ENCODE measurements at places on chromosomes 5 and 9.

DNA sequence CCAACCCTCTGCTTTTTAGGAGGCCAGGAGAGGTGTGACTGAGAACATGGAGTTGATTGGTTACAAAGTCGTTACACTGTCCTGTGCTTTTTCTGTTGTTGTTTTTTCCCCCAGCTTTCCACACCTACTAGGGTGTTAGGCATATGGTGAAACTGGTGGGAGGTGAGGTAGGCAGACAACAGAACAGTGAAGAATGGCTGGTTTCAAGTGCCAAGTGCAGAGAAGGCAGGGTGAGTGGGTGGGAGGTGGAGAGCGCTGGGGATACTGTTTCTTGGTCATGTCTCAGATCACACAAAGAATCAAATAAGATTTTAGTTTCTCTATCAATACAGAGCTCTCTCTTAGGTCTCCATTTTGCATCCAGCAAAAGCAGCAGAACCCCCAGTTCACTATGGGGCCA is 2.2 kb upstream of the SPTAN1 start:
- no peak for DNase-seq

GRCh38 chr9:77011973-77012821 is 7.3 kb upstream of the FOXB2 start:
- no peak for DNase-seq

DNA sequence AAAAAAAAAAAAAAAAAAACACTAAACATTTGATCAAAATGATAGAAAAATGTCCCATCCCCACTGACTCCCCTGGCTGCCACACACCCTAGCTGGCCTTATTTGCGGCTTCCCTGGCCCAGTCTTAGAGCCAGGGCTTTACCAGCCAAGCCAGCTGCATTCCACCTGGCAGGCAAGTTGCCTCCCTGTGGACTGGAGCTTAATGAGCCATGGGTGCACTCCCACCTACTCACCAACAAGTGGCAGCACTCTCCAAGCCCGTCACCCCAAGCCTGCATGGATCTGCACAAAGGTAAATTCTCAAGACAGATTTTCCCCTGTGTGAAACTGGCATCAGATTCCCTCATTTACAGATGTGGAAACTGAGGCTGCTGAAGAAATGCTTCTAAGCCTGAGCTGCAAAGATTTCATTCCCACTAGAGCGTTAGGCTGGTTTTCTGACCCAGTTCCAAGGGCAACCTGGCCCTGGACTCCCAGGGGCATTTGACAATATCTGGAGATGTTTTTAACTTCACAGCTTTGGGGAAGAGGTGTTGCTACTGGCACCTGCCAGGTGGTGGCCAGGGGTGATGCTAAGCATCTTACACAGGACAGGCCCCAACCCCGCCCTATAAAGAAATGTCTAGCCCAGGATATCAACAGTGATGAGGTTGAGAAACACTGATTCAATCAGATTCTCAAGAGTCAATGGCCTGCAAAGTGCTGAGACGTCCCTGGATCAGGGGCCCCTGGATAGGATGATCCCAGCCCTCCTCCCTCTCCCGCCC is 21.9 kb upstream of the VDAC1 start:
- DNase-seq, result peak; percentile 87

- DNase-seq, result no peak
Observed at GRCh38 chr9:114233491-114234185, 78.3 kb downstream of the COL27A1 start.

GRCh38 chr5:175374166-175374875 is 69.7 kb downstream of the DRD1 start:
- no peak for DNase-seq

GRCh38 chr5:67156976-67157583 is 39.5 kb downstream of the CD180 start:
- peak; percentile 67 for DNase-seq

DNA sequence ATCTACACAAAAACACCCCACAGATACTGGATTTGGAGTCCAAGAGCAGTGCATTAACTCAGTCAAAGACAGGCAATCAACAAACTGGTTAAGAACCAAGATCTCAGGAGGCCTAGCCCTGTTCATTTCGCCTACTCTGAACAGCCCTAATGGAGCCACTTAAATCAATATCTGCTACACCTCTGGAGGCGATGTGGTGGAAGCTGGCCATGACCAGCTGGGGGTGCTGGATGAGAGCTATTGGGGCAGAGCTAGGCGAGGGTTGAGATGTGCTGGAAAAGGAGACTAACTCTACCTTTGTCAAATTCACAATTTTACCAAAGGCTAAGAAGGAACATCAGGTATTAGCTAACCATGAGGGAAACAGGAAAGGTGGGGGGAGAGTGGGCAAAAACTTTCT is 23.3 kb upstream of the ARSB start:
- no peak for DNase-seq

DNA sequence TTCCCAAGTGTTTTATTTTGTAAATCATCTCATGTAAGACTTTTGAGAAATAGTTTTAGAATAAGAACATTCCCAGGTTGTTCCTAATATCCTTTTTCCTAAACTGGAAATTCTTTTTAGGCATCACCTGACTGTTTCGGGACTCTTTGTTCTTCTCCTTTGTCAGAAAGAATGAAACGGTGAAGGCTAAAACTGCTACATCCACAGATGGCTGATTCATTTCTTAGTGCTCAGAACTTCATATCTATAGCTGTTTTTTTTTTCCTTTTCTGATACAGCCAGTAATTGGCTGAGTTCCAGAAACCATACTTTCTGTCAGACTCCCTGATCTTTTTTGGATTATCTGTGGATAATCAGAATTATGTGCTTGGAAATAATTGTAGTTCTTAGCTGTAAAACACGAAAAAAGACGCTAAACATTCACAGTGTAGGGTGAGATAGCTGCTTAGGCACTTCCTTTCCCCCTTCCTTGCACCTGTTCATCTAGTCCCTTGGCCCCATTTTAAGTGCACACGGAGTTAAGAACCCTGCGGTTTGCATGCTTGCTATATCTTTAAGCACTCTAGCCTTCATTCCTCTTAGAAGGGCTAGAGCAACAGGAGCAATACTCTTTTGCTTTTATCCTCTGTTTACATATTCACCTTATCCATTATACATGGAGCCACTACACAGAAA is 283.9 kb downstream of the PJA2 start:
- no peak for DNase-seq

DNA sequence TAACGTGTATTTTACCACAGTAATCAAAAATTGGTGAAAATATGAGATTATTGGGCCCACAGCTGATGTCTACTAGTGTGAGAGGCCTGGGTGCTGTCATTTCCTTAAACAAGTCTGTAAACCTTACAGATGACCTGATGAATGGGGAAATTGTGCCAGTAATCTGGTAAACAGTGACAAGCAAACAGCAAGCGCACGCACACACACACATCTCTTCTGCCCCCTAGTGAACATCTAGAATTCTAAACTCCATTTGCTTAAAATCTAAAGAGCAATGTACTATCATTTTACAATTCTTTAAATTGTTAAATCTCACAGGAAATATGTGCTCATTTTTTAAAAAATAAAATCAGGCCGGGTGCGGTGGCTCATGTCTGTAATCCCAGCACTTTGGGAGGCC is 7.5 kb upstream of the RAPGEF1 start:
- no peak for DNase-seq

DNA sequence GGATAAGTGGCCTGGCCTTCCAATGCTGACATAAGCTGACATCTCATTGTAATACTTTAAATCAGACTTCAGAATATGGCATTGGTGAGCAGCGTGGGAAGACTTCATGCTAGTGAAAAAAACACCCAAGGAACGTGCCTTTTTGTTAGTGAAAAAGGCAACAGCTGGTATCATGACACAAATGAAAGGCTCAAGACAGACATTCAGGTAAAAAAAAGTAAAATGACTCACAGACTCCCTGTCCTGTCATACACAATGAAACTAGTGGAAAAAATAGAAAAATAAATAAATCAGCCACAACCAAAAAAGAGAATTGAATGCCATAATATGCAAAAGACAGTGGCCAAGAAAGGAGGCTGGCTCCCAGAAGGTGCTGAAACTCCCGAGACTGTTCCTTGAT is 24.4 kb upstream of the PPP1R2B start:
- no peak for DNase-seq

DNA sequence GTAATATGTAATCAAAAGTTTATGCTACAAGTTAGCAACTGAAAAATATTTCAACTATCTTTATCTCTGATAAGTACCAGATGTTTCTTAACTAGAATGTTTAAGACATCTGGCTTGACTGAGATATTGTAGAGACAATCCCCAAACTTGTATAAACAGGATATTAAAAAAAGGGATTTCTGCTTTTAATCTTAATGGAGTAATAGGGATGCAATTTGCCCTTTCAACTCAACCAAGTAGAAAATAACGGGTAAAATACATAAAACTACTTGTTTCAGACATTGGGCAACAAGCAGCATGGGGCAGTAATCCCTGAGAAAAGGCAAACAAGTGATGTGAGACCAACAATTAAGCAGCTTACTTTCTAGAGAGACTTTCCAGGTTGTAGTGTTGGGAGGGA is 9.4 kb upstream of the ADAMTS12 start:
- DNase-seq, result no peak

- DNase-seq, result no peak
Observed at GRCh38 chr9:23790351-23791260, 35.4 kb downstream of the ELAVL2 start.

- DNase-seq, result no peak
Observed at GRCh38 chr9:32412440-32412839, 28.0 kb downstream of the ACO1 start.

DNA sequence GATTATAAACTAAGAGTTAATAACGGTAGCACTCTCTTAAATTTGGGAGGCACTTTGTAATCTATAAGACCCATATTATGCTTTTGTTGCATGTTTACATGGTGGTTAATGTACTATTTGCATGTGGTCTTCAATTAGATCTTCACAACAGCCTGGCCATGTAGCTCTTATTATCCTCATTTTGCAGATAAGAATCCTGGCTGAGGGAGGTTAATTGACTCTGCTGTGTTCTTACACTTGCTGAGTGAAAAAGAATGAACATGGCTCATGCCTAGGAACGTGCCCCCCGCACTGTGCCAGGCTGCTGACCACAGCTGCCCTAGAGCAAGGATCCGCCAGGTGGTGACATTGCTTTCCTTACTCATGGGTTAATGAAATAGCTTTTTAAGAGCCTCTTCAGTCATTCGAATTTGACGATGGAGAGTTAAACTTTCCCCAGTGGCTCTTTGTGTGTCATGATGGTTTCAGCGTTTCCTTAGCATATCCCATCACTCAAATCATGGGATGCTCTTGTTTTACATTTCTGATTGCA is 97.9 kb downstream of the CDH6 start:
- DNase-seq, result peak; percentile 9

DNA sequence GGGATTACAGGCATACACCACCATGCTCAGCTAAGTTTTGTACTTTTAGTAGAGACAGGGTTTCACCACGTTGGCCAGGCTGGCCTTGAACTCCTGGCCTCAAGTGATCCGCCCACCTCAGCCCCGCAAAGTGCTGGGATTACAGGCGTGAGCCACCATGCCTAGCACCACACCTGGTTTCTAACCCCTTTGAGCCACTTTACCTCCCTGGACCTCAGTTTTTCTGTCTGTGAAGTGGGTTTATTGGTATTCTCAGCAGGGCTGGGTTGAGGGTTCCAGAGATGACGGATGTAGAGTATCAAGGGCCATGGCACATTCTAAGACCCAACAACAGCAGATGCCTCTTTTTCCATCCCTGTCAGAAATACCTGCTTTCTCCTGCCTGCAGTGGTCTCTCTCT is 38.6 kb downstream of the AMBP start:
- DNase-seq, result no peak

- no peak for DNase-seq
Observed at GRCh38 chr9:115088860-115089259, 29.1 kb downstream of the TNC start.

GRCh38 chr5:135135530-135136226 is 101.7 kb upstream of the PITX1 start:
- DNase-seq, result peak; percentile 74

DNA sequence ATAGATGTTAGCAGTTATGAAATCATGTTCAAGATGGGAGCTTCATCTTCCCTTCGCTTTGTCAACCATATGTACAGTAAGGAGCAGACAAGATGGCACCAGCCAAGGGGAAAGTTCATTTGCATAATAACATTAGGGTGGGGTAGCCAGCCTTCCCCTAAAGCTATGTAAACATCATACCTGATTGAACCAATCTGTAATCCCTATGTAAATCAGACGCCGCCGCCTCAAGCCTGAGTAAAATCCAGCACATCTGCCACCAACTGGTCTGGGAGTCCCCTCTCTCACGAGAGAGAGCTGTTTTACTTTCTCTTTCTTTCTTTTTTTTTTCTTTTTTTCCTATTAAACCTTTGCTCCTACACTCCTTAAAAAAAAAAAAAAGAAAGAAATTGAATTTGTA is 30.8 kb upstream of the REEP2 start:
- DNase-seq, result no peak

DNA sequence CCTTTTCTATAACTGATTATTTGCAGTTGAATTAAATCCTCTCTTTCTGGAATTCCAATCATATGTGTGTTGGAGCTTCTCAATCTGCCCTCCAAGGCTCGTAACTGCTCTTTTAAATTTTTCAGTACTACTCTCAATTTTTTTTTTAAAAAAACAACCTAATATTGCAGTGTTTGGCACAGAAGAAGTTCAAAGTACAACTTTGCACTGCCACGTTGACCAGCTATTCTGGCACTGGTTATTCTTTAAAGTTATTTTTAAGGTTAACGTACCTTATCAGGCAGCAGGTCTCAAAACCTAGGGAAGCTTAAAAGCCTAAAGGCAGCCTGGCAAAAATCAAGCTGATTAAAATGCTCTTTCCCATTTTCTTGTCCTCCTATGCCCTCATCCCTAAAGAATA is 120.5 kb downstream of the GHR start:
- DNase-seq, result no peak

DNA sequence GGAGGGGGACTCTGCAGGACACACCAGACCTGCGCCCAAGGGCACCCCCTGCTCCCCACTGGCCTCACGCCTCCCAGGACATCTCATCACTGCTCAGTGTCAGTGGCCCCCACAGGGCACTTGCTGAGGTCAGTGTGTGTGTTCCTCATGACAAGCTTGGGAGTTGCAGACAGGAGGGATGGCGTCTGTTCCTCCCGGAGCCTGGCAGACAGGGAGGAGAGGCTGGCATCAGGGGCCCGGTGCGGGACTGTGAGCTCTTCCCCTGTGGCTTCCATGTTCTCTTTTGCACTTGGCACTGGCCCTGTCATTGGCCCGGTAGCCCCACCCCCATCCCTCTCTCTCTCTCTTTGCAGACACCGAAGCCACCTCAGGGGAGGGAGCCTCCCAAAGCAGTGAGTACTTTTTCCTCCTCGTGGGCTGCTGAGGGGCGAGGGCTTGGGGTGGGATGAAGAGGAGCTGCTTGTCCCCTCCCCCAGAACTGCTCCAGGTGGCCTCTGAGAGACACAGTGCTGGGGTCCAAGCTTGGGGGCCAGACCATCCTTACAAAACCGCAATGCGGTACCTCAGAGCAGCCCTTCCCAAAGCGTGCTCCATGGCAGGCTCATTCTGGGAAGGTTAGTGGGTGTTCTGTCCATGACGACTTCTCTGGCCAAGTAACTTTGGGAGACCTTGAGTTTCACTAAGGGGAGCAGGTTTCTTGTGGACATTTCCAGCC is 75.7 kb downstream of the AMBP start:
- no peak for DNase-seq

DNA sequence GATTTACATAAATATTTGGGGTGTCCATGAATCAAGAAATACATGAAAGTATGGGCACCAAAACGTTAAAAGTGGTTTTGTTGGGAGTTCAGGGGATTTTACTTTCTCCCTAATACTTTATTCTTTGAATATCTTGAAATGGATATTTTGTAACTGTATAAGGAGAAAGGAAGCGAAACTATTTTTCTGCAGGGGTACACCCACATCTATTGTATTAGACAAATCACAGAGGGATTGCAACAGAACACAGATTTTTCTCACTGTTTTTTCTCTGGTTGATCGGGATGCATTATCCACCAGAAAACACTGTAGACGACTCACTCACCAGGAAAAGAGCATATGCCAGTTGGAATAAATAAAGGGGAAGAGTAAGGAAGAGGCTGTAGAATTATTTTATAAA is 1.2 kb upstream of the RABGAP1 start:
- no peak for DNase-seq

All from RWPE1 (cell line).